Caco-2 (cell line): ENCODE measurements at places on chromosomes 5 and 9. TPM values are rescaled to one million over a fixed set of nuclear protein-coding genes. Genes with fewer than 3 reads are reported as not detected.

DNA sequence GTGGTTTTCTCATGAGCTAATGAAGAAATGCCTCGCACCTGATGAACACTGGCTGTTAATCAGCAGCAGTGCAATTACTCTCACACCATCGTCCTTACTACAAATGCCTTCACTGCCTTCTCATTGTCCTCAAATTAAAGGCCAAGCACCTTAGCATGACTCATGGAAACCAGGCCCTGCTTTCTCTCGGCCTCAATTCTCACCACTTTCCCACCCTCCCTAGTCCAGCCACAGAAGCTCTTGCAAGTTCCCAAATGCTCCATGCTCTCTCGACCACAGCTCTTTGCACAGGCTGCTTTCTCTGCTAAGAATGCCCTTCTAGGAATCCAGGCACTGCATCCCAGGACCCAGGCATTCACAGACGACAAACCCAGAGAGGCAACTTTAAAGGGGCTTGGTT, 94.6 kb upstream of the KLF4 start:
- H3K36me3 ChIP-seq = no peaks in the 10 kb centered on the region
- H3K27me3 ChIP-seq = no peaks in the 10 kb centered on the region
- H3K4me1 ChIP-seq = peaks cover 21% of the 10 kb centered on the region
- no peak for DNase-seq

DNA sequence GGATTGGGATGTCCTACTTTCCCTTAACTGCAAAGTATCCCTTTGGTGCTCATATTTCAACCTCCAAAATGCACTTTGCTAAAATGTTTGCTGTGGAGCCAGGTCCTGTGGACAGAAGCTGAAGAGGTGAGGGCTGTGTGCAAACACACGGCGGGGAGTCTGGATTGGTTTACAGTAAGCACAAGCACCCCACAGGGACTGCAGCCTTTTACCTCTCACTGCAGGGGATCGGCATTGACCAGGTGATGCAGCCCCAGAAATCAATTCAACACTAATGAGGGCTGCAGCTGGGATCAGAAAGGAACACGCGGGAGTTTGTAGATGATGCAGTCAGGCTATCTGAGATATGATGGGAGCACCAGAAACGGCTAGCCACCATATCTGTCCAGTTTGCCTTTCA, 450.9 kb downstream of the CCDC171 start:
- H3K27me3 ChIP-seq = no peaks in the 10 kb centered on the region
- no peak overlapping the region for H3K27ac ChIP-seq

GRCh38 chr5:135221696-135222095, 177.3 kb downstream of the MACROH2A1 start:
- H3K4me1 ChIP-seq = no peaks in the 10 kb centered on the region
- DNase-seq = peak; percentile 19
- no peak overlapping the region for H3K4me3 ChIP-seq

DNA sequence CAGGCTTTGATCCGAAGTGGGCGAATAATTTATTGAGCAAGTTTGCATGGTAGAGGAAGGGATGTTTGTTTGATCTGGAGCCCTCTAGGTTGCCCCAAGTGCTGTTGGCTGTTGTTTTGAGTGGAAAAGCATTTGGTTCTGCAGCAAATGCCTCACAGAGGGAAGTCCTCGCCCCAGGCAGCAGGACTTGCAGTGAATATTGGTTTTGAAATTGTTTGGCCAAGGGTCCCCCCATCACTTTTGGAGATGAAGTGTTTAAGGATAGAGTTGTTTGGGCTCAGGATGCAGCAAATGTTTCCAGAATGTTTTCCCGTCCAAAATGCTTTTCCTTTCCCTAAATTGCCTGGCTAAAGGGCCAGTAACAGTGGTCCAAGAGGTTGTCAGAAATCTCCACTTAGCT, 3.1 kb downstream of the JADE2 start:
- H3K27me3 ChIP-seq = no peaks in the 10 kb centered on the region
- H3K36me3 ChIP-seq = no peaks in the 10 kb centered on the region
- no peak overlapping the region for H3K4me3 ChIP-seq
- H3K4me1 ChIP-seq = peaks cover 27% of the 10 kb centered on the region
- no peak for DNase-seq

DNA sequence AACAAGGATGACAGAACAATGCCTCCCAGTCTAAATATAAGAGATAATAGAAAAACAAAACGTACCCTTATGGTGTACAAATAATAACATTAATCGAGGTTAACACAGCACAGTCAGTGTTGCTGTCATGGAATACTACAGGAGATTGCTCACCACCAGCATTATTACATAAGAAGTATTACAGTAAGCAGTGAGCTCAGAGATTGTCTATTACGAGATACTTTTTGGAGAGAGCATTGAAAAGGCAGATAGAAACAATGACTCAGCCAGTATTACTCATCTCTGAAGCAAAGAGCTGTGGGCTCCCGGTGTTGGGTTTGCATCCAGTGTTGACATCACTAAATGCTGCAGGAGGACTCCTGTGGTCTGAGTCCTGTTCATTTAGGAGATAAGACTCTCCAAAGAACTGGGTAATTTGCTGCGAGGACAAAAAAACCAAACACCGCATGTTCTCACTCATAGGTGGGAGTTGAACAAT, 191.9 kb upstream of the SEMA6A start:
- no peak overlapping the region for H3K27ac ChIP-seq
- no peaks in the 10 kb centered on the region for H3K27me3 ChIP-seq
- 0 out of 2 replicates have a peak, but pooled peaks cover 3% of the 10 kb centered on the region for H3K4me1 ChIP-seq
- no peak for DNase-seq
- no peak overlapping the region for H3K4me3 ChIP-seq

- H3K4me3 ChIP-seq = no peak overlapping the region
- H3K36me3 ChIP-seq = no peaks in the 10 kb centered on the region
- peaks cover 6% of the 10 kb centered on the region; the same call in 1 of the 2 replicates for H3K4me1 ChIP-seq
- DNase-seq = no peak
Observed at GRCh38 chr5:61468483-61468865, 136.4 kb downstream of the ZSWIM6 start.

PRUNE2 gene
- total RNA-seq = 3.5 and 3.7 TPM in 2 replicates

GRCh38 chr9:34744295-34745221, 34.6 kb upstream of the CCL21 start:
- DNase-seq = no peak
- no peak overlapping the region for H3K4me3 ChIP-seq
- H3K4me1 ChIP-seq = no peaks in the 10 kb centered on the region
- no peak overlapping the region for H3K27ac ChIP-seq
- H3K36me3 ChIP-seq = no peaks in the 10 kb centered on the region

- no peaks in the 10 kb centered on the region for H3K4me1 ChIP-seq
- no peaks in the 10 kb centered on the region for H3K27me3 ChIP-seq
- H3K27ac ChIP-seq = no peak overlapping the region
- no peak for DNase-seq
Observed at GRCh38 chr5:171128136-171128535, 180.9 kb upstream of the TLX3 start.

- no peaks in the 10 kb centered on the region for H3K36me3 ChIP-seq
- H3K27me3 ChIP-seq = no peaks in the 10 kb centered on the region
- no peaks in the 10 kb centered on the region for H3K4me1 ChIP-seq
- no peak overlapping the region for H3K4me3 ChIP-seq
- DNase-seq = no peak
- H3K27ac ChIP-seq = no peak overlapping the region
Observed at GRCh38 chr9:16598316-16598715, 272.2 kb downstream of the BNC2 start.

DNA sequence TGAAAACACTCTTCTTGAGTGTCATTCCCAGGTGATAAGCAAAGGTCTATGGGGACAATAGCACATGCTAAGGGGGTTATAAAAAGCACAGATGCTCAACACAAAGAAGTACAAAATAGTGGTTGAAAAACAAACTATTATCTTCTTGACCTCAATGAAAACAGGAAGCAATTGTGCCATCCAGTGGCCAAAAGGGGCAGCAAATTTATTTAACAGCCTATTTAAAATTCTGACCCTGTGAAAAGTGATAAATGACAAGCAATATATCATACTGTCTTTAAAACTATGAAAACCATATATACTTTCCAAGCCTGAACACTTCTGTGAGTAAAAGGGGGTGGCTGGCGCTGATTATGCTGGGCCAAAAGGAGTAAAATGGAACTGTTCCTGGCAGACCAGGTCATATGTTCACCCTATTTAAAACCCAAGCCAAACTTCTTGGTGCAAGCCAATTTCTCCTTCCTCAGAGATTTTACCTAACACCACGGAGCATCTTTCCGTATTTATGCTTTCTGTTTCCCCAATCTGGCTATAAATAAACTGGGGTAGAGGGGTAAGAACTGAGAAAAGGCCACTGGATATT, 29.7 kb downstream of the TEX10 start:
- no peaks in the 10 kb centered on the region for H3K4me1 ChIP-seq
- DNase-seq = peak; percentile 26
- H3K4me3 ChIP-seq = no peak overlapping the region
- H3K27ac ChIP-seq = no peak overlapping the region

GRCh38 chr5:665541-665955, 27.6 kb downstream of the TPPP start:
- H3K27me3 ChIP-seq = no peaks in the 10 kb centered on the region
- no peak for DNase-seq
- H3K4me1 ChIP-seq = no peaks in the 10 kb centered on the region
- no peak overlapping the region for H3K27ac ChIP-seq
- H3K4me3 ChIP-seq = no peak overlapping the region
- peaks cover 3% of the 10 kb centered on the region for H3K36me3 ChIP-seq

- no peak overlapping the region for H3K4me3 ChIP-seq
- no peak for DNase-seq
- H3K36me3 ChIP-seq = no peaks in the 10 kb centered on the region
- H3K27me3 ChIP-seq = peaks cover 1% of the 10 kb centered on the region; the same call in 1 of the 2 replicates
- no peak overlapping the region for H3K27ac ChIP-seq
Observed at GRCh38 chr9:137969008-137969407, 91.4 kb downstream of the CACNA1B start.

DNA sequence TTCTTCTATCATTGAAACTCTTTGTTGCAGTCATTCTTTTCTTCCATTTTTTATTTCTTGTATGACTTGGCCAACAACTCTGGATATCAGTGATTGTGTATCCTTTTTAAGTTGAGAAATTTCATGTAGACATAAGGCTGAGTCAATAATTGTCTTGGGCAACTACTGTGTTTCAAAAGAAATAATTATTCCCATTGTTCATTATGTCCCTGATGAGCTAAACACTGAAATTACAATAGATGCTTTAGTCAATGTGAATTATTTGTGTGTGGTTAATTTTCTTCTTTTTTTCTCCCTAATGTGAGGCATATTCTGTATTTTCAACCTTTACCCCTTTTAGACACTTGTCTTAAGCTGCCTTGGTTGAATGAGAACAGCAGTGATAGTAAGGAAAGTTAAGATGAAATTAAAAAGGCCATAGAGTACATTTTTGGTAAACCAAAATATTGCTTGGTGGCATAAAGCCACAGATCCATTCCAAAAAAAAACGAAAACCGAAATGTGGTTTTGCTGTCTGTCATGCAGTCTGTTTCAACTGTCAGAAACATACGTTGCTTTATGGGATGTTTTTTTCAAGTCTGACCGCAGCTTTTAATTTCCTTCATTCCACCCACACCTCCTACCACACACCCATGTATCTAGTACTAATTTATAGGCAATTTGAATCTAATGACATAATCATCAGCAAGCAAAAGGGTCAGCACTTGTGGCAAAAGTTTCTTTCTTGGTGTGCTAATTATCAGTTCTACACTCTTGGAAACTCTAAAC, 21.1 kb downstream of the TLE4 start:
- H3K36me3 ChIP-seq = no peaks in the 10 kb centered on the region
- no peak overlapping the region for H3K27ac ChIP-seq
- no peak for DNase-seq
- H3K4me1 ChIP-seq = no peaks in the 10 kb centered on the region

- no peaks in the 10 kb centered on the region for H3K4me1 ChIP-seq
- no peak for DNase-seq
- no peaks in the 10 kb centered on the region for H3K36me3 ChIP-seq
- no peak overlapping the region for H3K4me3 ChIP-seq
- H3K27ac ChIP-seq = no peak overlapping the region
- no peaks in the 10 kb centered on the region for H3K27me3 ChIP-seq
Observed at GRCh38 chr9:5557606-5558587, 47.6 kb downstream of the PDCD1LG2 start.

GNA14 gene
- total RNA-seq = not detected in 2 replicates

PCDHA6 gene
- total RNA-seq = 0.09 TPM in 1 of 2 replicates, not detected in the other

DNA sequence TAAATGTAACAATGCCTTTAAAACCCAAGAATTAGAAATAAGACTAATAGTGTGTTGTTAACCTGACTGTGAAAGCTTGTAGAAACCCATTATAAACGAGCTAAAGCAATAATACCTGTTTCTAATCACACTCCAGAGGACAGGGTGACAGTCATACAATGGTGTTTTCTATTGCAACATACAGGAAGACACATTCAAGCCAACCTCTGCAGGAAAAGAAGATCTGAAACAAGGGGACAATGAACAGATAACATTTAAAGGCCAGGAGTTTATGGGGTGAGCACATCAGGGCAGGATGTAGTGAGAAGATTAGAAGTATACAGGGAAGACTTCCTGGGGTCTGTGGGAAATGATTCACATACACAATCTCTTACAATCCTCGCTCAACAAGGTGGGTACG, 13.8 kb downstream of the BARHL1 start:
- H3K36me3 ChIP-seq = no peaks in the 10 kb centered on the region
- DNase-seq = no peak
- no peak overlapping the region for H3K27ac ChIP-seq
- H3K4me1 ChIP-seq = no peaks in the 10 kb centered on the region
- H3K4me3 ChIP-seq = no peak overlapping the region

GRCh38 chr5:64792469-64792868, 23.7 kb downstream of the CWC27 start:
- no peak for DNase-seq
- no peak overlapping the region for H3K4me3 ChIP-seq
- H3K27ac ChIP-seq = no peak overlapping the region

DNA sequence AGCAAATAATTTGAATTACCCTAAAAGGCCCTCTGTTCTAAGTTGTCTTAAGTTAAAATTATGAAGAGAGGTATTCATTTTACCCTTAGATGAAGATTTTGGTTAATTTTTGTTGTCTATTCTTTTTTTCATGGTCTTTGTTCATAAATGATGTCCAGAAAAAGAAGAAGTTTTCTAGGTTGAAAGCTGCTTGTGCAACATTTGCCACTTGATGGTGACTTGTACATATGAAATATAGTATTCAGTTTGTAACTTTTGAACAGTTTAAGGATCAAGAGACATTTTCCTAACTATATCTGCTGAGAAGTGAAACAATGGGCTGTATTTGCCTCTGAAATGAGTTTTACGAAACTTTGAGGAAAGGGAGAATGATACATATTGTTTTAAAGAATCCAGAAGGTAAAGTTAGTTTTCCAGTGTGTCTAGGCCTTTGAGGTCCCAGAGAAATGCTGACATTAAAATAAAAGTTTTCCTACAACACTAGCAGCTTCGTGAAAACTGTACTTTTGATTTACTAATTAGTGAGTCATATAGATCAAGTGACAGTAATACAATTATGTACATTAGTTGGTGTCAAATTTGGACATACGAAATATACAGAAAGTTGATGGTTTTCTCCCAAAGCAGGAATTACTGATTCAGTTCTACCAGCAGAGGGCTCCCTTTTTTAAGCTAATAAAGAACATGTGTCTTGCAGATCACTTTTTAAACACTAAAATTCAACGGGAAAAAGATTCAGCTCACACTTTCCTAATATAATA, 70.5 kb downstream of the PIK3R1 start:
- DNase-seq = no peak
- peaks cover 29% of the 10 kb centered on the region for H3K4me1 ChIP-seq
- H3K27me3 ChIP-seq = no peaks in the 10 kb centered on the region
- peaks cover 4% of the 10 kb centered on the region; the same call in 1 of the 2 replicates for H3K36me3 ChIP-seq
- H3K4me3 ChIP-seq = no peak overlapping the region
- H3K27ac ChIP-seq = peak overlapping the region; percentile 79

- H3K27ac ChIP-seq = no peak overlapping the region
- DNase-seq = no peak
- H3K36me3 ChIP-seq = no peaks in the 10 kb centered on the region
- no peak overlapping the region for H3K4me3 ChIP-seq
- no peaks in the 10 kb centered on the region for H3K27me3 ChIP-seq
- no peaks in the 10 kb centered on the region for H3K4me1 ChIP-seq
Observed at GRCh38 chr5:79181419-79182022, 54.4 kb upstream of the JMY start.

PDGFRB gene
- 5.9 and 7.2 TPM in 2 replicates for total RNA-seq
